ENCODE measurements at places on chromosomes 4 and X.
A peak's percentile ranks its signal among the peaks of the same experiment; 100 is the strongest.

GRCh38 chr4:36140421-36140820 is 103.9 kb downstream of the ARAP2 start:
- no peak for DNase-seq

- DNase-seq: no peak
Measured at GRCh38 chr4:58163156-58163555, 1053.0 kb upstream of the IGFBP7 start.

DNA sequence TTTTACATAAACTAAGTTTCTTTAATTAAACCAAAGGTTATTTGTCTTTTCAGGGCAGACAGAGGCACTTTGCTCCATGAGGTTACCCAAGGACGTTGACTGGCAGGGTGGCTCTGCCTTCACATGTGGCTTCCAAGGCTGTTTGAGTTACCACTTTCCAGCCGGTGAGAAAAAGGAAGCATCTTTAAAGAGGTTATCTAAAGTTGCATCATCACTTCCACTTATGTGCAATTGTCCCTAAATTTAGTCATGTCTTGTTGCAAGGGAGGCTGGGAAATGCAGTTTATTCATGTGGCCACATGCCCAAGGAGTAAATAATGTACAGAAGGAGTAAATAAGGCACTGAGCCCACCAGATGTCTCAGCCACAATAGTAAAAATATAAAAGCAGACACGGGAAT is 29.0 kb upstream of the RAP1GDS1 start:
- no peak for DNase-seq

GRCh38 chr4:157840034-157840433 is 332.8 kb downstream of the GASK1B start:
- no peak for DNase-seq

GRCh38 chr4:98577956-98578355 is 80.5 kb downstream of the TSPAN5 start:
- DNase-seq: no peak

- DNase-seq: no peak
Measured at GRCh38 chrX:30027636-30028035, 187.7 kb upstream of the MAGEB2 start.

- DNase-seq: no peak
Measured at GRCh38 chrX:28273736-28274135, 292.5 kb upstream of the DCAF8L1 start.

- DNase-seq: no peak
Measured at GRCh38 chr4:163474027-163474426, 473 bp upstream of the TKTL2 start.

GRCh38 chr4:32847461-32847860 is 2127.3 kb downstream of the PCDH7 start:
- DNase-seq: no peak

DNA sequence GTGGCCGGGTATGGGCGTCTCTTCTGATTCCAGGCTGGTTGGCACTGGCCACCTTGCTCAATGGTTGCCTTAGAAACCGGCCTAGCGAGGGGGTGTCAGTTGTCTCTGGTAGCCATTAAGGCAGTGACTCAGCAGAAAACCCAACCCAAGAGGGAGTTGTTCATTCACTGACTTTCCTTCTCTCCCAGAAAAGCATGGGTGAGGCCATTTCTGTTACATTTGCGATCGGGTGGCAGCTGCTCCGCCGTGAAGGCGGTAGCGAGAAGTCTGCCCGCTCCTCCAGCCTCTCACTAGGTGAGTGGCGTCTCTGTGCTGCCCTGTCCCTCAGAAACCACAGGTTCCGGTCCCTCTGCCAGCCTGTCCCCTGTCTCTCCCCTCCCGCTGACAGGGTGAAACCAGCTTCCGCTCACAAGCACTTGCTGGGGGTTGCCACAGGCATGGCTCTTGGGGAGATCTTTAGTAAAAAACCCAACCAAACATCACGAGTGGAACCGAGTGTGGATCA is 17.4 kb downstream of the IRAK1 start:
- DNase-seq: peak; percentile 87

- DNase-seq: no peak
Measured at GRCh38 chrX:94216738-94217137, 542.7 kb downstream of the FAM133A start.

DNA sequence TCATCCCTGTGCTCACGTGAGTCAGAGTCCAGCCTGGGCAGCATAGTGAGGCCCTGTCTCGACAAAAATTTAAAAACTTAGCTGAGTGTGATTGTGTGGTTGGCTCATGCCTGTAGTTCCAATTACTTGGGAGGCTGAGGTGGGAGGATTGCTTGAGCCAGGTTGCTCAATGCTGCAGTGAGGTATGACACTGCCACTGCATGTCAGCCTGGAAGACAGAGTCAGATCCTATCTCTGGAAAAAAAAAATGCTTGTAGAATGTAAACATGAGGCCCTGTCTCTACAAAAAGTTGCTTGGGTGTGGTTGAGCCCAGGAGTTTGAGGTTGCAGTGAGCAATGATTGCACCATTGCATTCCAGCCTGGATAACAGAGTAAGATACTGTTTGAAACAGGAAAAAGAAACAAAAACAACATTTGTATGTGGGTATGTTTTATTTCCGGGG is 11.3 kb upstream of the YTHDC1 start:
- DNase-seq: no peak

- DNase-seq: no peak
Measured at GRCh38 chrX:116194649-116195048, 24.1 kb downstream of the AGTR2 start.

- DNase-seq: no peak
Measured at GRCh38 chr4:72325215-72325614, 243.8 kb downstream of the ADAMTS3 start.

GRCh38 chr4:95017305-95018064 is 259.7 kb downstream of the BMPR1B start:
- DNase-seq: no peak

DNA sequence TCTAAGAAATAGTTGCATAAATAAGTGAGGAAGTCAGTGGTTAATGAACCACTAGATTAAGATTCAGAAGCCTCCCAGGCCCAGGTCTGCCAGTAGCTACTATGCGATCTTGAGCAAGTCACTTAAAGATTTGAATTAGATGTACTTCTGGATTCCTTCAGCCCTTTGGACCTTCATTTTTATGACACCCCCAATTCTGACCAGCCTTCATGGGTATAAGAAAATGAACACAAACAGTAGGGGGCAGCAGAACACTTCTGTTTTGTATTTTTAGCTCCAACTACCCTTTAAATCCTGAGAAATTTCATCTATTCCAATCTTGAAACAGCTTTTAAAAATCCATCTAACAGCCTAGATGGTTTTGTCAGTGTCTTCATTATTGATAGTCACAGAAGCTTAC is 19.0 kb downstream of the TMEM47 start:
- DNase-seq: no peak

GRCh38 chr4:135838889-135839288 is 1637.3 kb upstream of the PABPC4L start:
- DNase-seq: no peak

DNA sequence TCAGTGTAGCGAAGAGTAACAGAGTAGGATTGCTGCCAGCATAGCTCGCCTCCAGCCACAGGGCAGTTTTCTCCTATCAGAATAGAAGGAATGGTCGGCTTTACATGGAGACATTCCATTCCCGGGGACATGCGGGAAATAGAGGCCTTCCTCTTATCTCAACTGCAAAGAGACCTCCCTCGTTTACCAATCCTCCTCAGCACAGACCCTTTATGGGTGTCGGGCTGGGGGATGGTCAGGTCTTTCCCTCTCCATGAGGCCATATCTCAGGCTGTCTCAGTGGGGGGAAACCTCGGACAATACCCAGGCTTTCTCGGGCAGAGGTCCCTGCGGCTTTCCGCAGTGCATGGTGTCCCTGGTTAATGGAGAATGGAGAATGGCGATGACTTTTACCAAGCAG is 285.0 kb downstream of the ASMT start:
- no peak for DNase-seq

- no peak for DNase-seq
Measured at GRCh38 chrX:148785256-148785655, 284.8 kb downstream of the AFF2 start.

GRCh38 chr4:53614591-53614990 is 23.3 kb upstream of the LNX1 start:
- DNase-seq: no peak

- DNase-seq: peak; percentile 77
Measured at GRCh38 chrX:74421036-74421739, at the start of gene SLC16A2. TSS of gene SLC16A2 (plus strand) at chrX:74421493. CDS start at chrX:74421638, 145 bp downstream.

DNA sequence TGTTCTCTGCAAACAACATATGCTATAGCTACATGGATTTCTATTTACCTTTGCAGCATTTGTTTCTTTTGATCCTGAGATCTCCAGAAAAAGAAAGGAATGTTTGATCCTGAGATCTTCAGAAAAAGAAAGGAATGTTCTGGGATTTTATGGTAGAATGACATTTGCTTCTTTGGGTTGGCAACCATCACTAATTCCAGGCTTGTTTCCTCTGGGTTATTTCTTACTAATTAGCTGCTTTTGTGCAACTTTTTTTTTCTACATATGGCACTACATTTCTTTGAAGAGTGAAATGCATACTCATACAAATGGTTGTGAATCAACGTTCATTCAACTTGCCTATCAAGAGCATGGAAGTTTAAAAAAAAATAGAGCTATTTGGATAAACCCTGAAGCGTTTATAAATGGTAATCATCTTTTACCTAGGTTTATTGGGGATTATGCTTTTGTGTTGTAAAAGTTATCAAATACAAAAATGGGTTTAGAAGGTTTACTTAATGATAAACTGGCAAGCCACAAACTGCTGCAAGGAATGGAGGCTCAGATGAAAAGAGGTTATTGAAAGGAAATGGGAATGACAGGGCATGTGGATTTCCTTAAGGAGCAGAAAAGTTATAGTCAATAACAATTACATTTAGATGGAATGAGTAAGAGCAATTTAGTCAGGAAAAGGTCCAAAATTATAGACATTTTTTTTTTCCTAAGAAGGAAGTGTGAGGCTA is 95.6 kb upstream of the PCDH18 start:
- no peak for DNase-seq

DNA sequence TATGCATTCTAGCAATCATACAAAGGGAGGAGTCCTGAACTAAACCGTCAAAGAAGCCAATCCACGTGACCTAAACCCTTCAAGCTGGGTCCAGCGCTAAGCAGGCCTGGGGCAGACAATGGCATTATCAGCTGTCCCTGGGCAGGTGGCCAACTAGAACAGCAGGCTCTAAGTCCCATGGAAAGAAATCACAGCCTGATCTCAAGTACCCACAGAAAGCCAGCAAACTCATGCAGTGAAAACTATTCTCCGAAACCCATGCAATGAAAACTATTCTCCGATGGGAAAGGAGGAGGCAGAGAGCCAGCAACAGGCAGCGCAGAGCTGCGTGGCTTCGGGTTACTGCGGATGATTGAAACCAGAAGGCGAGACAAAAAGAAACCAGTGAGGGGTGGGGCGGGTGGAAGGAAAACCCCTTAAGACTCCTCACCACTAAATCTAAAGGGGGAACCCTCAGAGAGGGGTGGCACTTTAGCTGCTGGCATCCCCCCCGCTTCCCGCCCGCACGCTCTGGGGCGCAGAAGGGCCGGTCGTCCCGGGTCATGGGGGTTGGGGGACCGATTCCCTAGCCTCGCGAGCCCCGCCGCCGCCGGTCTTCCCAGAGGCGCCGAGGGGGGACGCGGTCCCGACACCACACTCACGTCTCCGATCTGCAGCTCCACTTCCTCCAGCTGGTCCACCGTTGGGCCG is 567 bp downstream of the C4orf46 start:
- peak; percentile 83 for DNase-seq

GRCh38 chrX:12548341-12548740 is 242.9 kb upstream of the PRPS2 start:
- DNase-seq: no peak

Measured in cardiac septum (tissue), 1 donor.